ENCODE measurements at places on chromosomes 13 and 19. TPM values are rescaled to one million over a fixed set of nuclear protein-coding genes. Genes with fewer than 3 reads are reported as not detected.
A peak's percentile ranks its signal among the peaks of the same experiment; 100 is the strongest.

- no peaks in the 10 kb centered on the region for H3K27me3 ChIP-seq
- no peak for DNase-seq
- H3K4me3 ChIP-seq, result no peak overlapping the region
- no peak overlapping the region for H3K27ac ChIP-seq
- H3K36me3 ChIP-seq, result peaks cover 9% of the 10 kb centered on the region
These were observed 1.5 kb downstream of the FUT1 start for GRCh38 chr19:48750771-48751504.

- H3K4me1 ChIP-seq, result no peaks in the 10 kb centered on the region
- no peaks in the 10 kb centered on the region for H3K36me3 ChIP-seq
- H3K27ac ChIP-seq, result no peak overlapping the region
- H3K27me3 ChIP-seq, result no peaks in the 10 kb centered on the region
- no peak overlapping the region for H3K4me3 ChIP-seq
These were observed 211.5 kb downstream of the KLF12 start for GRCh38 chr13:73922493-73923393.

DNA sequence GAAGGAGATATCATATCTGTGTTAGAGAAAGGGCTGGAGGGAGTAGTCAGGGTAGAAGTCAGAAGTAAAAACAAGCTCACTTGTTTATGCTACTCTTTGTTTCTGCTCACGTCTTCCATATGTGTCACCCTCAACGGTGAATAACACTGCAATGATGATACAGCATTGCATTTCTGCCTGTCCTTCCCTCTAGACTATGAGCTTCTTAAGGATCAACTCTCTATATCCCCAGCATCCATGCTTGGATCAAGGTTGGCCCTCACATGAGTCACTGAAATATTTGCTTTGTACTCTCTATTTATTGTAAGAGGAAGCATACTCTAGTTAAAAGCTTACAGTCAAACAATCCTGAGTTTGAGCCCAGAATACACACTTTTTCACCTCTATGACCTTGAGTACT, 406.0 kb downstream of the RFC3 start:
- no peak overlapping the region for H3K4me3 ChIP-seq
- no peaks in the 10 kb centered on the region for H3K4me1 ChIP-seq
- DNase-seq, result no peak
- H3K27me3 ChIP-seq, result no peaks in the 10 kb centered on the region
- H3K27ac ChIP-seq, result no peak overlapping the region

DNA sequence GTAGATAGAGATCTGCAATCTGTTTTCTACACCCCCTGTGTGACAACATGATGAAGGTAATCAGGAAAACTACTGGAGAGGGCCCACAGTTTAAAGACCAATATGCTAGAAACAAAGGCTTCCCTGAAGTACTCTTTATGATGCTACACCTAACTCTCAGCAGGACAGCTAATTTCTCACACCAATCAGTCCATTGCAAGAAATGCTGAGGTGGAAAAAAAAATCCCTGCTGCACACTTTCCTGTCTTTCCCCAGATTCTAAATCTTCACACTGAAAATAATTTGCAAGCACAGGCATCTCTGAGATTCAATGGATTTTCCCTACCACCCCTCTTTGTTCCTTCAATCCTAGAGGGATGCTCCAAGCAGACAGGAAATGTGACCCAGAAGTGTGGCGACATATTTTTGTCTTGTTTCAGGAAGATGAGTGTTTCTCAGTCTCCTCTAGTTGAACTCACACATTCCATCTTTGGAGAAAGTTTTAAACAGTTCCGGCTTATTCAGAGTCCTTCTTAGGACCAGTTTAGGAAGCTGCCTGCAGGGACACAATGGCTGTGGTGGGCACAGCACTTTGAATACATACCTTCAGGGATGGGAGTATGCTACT, 671.6 kb downstream of the DIAPH3 start:
- H3K4me3 ChIP-seq, result no peak overlapping the region
- H3K4me1 ChIP-seq, result peaks cover 2% of the 10 kb centered on the region
- H3K27me3 ChIP-seq, result no peaks in the 10 kb centered on the region
- no peak overlapping the region for H3K27ac ChIP-seq
- no peak for DNase-seq

- H3K4me3 ChIP-seq, result no peak overlapping the region
- H3K27me3 ChIP-seq, result no peaks in the 10 kb centered on the region
- no peak overlapping the region for H3K27ac ChIP-seq
- H3K36me3 ChIP-seq, result peaks cover 2% of the 10 kb centered on the region
These were observed 3.2 kb upstream of the RELB start for GRCh38 chr19:44998025-44998424.

DNA sequence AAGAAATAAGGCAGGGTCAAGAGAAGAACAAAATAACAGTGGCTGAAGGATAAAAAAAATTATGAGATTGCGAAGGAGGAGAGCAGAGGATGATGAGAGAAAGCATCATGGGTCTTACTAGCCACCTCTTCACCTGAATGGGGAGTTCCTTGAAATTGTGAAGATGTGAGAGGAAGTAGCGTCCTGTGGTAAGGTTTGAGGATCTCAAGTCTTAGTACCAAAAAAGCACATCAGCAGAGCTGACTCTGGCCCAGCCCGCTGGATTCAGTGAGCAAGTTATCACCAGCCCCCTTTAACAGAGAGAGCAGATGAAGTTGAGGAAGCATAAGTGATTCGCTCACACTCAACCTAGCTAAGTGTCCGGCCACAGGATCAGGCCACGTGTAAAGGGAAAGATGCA, 61.8 kb downstream of the RXFP2 start:
- H3K4me1 ChIP-seq, result no peaks in the 10 kb centered on the region
- no peak overlapping the region for H3K4me3 ChIP-seq
- no peaks in the 10 kb centered on the region for H3K27me3 ChIP-seq
- H3K27ac ChIP-seq, result no peak overlapping the region
- DNase-seq, result no peak

- no peaks in the 10 kb centered on the region for H3K36me3 ChIP-seq
- peak overlapping the region; percentile 21 for H3K4me3 ChIP-seq
- peak; percentile 88 for DNase-seq
These were observed 1.3 kb downstream of the HCST start for GRCh38 chr19:35903550-35904179.

DNA sequence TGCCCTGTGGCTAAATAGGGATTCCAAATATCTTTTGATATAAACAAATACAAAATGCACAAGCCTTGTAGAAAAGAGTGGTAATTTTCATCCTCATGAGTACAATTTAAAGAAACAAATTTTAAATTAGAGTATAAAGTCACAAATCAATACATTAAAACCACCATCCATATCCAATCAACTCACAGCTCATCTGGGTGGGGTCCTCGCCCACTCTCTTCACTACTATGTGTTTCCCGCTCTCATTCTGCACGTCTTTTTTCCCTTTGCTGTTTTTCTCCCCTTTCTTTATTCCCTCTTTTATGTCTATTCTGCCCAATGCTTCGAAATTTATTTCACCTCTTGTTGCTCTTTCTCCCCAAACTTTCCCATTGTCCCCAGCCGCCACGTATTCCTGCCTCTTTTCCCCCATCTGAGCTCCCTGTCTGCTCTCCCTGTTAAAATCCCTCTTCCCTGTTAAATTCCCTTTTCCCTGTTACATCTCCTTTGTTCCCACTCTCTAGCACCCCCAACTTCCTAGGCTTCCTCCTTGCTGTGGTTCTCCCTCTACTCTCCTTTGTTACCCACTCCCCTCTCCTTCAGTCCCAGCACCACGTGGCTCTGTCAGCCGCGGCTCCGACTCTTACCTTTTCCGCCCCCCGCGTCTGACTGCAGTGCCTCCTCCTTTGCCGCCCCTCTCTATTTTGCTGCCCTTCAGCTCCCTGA, 1.3 kb downstream of the ZNF616 start:
- H3K27me3 ChIP-seq, result no peaks in the 10 kb centered on the region
- H3K36me3 ChIP-seq, result no peaks in the 10 kb centered on the region
- H3K27ac ChIP-seq, result peak overlapping the region; percentile 98

- H3K36me3 ChIP-seq, result peaks cover 80% of the 10 kb centered on the region
- H3K4me3 ChIP-seq, result no peak overlapping the region
- H3K27ac ChIP-seq, result no peak overlapping the region
- peak; percentile 38 for DNase-seq
- no peaks in the 10 kb centered on the region for H3K4me1 ChIP-seq
- no peaks in the 10 kb centered on the region for H3K27me3 ChIP-seq
These were observed 134.6 kb downstream of the ATP11A start for GRCh38 chr13:112824429-112824828.

DNA sequence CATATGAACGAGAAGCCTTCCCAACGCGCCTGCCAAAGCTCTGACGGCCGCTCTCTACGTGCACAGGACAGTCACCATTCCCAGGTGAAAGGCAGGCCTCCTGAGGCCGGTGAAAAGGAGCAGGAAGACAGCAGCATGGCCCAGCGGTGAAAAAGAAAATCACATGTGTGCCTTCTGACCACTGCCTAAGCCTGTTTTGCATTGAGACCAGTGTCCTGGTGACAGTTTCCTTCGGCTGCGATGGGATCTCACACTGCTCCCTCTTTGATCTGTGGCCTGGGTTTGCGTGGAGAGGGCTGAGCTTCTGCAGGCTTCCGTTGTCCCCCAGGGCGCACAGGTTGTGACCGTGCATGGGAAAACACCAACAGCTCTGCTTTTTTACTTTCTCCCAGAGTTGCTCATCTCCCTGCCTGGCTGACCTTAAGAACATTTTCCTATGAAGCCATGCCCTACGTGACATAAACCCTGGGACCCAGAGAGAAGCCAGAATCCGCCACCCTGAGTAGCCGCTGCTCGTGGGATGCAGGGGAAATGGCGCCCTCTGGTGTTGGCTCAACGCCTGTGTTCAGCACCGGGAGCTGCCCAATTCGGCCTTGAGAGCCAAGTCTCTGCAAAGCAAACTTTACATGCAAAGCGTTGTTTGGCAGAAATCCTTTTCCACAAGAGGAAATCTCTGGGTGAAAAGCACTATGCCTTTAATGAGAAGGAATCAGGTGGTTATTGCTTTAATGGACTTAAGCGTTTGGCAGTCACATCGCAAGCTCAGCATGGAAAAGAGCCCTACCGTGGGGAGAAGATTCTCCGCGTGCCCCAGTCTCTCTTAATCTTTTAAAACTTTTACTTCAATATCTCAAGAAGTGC, 112.2 kb upstream of the GPR12 start:
- no peak overlapping the region for H3K4me3 ChIP-seq
- no peaks in the 10 kb centered on the region for H3K4me1 ChIP-seq
- no peak for DNase-seq

DNA sequence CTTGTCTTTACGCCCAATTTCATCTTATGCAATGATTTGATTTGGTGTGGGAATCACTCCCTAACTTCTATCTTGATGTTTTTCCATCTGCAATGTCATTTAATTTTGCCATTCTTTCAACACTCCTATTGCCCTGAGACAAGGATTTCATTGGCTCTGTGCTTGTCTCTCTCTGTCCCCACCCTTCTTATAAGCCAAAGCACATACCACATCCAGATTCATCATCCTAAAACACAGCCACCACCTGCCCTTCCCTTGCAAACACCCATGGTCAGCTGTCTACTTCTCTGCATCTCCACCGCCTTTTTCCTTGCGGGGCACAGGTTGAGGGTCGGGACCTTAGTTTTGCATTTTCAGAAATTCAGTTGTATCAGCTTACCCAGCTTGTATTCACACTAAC, 225.8 kb upstream of the SOX21 start:
- DNase-seq, result no peak
- no peak overlapping the region for H3K4me3 ChIP-seq
- no peaks in the 10 kb centered on the region for H3K36me3 ChIP-seq
- H3K27me3 ChIP-seq, result no peaks in the 10 kb centered on the region
- no peaks in the 10 kb centered on the region for H3K4me1 ChIP-seq

DNA sequence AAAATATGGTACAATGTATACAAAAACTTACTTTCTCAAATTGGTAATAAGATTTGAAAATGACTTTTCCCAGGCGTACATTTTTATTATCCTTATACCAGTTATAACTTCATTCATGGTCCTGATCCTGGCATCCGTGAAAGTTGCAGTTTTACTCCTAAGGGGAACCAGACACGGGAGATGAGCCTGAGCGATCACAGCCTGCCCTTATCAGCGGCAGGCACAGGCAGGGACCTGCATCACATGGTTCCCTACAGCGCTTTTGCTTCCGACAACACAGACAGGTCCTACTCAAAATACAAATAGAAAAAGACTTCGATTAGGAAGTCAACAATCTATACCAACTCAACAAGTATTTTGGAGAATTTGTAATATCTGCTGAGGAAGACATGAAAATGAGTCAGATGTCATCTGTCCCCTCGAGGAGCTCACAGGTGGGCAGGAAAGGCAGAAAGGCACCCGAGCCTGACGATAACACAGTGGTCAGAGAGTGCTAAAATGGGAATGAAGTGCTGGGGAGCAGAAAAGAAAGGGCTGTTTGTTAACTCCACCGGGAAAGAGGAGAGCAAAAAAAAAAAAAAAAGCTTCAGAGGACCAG, 93.4 kb downstream of the ABCC4 start:
- no peaks in the 10 kb centered on the region for H3K4me1 ChIP-seq
- no peaks in the 10 kb centered on the region for H3K27me3 ChIP-seq
- no peak overlapping the region for H3K27ac ChIP-seq

DNA sequence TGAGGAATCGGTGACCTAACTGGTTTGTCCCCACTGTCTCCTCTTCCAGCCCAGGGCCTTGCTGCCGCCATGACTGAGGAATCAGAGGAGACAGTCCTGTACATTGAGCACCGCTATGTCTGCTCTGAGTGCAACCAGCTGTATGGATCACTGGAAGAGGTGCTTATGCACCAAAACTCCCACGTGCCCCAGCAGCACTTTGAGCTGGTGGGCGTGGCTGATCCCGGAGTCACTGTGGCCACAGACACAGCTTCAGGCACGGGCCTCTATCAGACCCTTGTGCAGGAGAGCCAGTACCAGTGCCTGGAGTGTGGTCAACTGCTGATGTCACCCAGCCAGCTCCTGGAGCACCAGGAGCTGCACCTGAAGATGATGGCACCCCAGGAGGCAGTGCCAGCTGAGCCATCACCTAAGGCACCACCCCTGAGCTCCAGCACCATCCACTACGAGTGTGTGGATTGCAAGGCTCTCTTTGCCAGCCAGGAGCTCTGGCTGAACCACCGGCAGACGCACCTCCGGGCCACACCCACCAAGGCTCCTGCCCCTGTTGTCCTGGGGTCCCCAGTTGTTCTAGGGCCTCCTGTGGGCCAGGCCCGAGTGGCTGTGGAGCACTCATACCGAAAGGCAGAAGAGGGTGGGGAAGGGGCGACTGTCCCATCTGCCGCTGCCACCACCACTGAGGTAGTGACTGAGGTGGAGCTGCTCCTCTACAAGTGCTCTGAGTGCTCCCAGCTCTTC, 2.7 kb downstream of the ZNF574 start:
- H3K4me3 ChIP-seq, result no peak overlapping the region
- peaks cover 44% of the 10 kb centered on the region for H3K36me3 ChIP-seq
- H3K4me1 ChIP-seq, result peaks cover 29% of the 10 kb centered on the region
- no peak overlapping the region for H3K27ac ChIP-seq
- H3K27me3 ChIP-seq, result no peaks in the 10 kb centered on the region
- DNase-seq, result no peak

The N4BP2L1 gene
- total RNA-seq, result 34.3 TPM

The CBY2 gene
- total RNA-seq, result not detected

The PABPC3 gene
- 0.51 TPM for total RNA-seq

The ZNF132 gene
- 2.9 TPM for total RNA-seq

The IGFL1 gene
- not detected for total RNA-seq

The CYP2A6 gene
- not detected for total RNA-seq

The FAM124A gene
- total RNA-seq, result 3.1 TPM

The ZNF677 gene
- total RNA-seq, result 19.4 TPM

Data from suprapubic skin (tissue), 4 donors.